Naive thymus-derived CD8-positive, alpha-beta T cell (primary cell): ENCODE measurements at places on chromosomes 7 and 10. TPM values are rescaled to one million over a fixed set of nuclear protein-coding genes. Genes with fewer than 3 reads are reported as not detected.

GRCh38 chr10:116251602-116252395, 21.2 kb downstream of the GFRA1 start:
- no peak for DNase-seq

- DNase-seq, result no peak
Measured at GRCh38 chr7:76077435-76077834, 29.5 kb downstream of the MDH2 start.

GRCh38 chr10:6958254-6958653, 378.2 kb upstream of the PRKCQ start:
- DNase-seq, result no peak

DNA sequence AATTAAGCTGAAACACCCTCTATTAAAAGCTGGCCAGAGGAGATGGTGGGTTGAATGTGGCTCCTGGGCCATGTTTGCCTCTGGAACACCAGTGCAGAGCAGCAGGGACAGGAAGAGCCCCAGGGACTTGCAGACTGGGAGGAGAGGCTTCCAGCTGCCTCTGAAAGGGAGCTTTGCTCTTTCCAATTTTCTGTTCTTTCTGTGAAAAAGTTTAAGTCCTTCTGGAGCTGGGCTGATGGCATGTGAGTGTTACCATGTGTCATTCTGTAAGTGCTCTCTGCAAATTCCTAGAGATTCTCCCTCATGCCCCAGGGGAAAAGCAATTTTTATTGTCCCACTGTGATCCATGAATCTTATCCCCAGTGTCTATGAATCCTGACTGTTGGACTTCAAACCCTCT, 112.8 kb upstream of the LANCL2 start:
- no peak for DNase-seq

GRCh38 chr10:65710306-65710705, 1215.5 kb upstream of the LRRTM3 start:
- DNase-seq, result no peak

DNA sequence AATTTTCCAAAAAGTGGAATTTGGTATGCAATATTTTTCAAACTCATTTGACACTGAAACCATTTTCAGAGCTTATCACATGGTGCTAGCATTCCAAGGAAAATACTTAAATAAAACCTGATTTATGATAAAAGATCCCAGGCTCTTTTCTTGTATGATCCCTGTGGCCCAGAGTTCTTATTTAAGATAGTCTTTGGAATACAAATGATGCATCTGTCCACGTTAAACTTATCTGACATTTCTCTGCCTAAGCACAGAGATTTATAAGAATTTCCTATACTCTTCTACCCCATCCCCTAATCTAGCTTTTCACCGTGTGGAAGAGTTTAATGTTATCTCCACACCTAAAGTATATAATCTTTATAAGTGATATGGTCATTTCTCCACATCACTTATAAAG, 66.2 kb downstream of the AHR start:
- no peak for DNase-seq

- no peak for DNase-seq
Measured at GRCh38 chr10:43130770-43131171, 7.5 kb upstream of the CSGALNACT2 start.

DNA sequence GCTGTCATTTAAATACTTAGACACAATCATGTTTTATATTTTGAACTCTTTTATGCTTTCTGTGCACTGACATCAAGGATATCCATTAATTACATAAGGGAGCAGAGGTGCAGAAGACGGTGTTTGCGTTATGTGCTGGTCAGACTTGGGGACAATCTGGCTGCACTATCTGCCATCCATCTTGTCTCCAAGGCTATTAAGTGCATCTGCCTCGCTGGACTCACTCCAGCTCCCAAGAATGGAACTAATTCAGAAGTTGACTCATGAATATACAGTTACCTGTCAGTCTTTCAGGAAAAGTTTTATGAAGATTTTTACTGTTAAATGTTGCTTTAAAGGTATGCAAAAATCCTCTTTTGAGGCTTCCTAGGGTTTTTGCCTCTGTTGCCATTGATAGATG, 391.0 kb downstream of the SUGCT start:
- no peak for DNase-seq

THSD7A gene
- not detected for total RNA-seq

PRSS37 gene
- total RNA-seq, result not detected
